ENCODE measurements at places on chromosomes 5 and 9. TPM values are rescaled to one million over a fixed set of nuclear protein-coding genes. Genes with fewer than 3 reads are reported as not detected.

GRCh38 chr9:136525207-136525606, 20.6 kb downstream of the NOTCH1 start:
- DNase-seq = no peak

The TMEM174 gene
- not detected for total RNA-seq

DNA sequence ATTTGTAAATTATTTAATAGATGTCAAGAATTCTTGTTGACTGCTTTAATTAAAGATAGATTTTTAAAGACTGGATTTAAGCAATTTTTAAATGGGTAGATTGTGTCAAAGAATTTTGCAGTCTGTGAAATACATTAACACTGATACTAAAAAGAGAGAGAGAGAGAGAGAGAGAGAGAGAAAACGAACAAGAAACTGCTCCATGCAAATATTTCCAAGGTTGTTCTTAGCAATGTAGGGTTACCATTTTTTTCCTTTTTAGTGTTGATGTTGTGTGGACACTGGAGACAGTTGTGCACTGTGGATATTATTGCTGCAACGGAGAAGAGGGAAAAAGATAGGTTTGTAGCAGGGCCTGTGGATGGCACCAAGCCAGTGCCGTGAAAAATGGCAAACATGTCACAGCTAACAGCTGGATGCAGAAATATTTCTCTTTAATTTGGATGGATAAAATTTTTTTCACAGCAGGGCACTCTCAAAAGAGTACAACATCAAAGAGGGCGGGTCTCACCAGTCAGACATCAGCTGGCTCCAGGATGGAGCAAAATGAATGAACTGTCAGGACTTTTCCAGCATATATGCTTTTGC, 58.2 kb downstream of the PRDM6 start:
- no peak for DNase-seq

DNA sequence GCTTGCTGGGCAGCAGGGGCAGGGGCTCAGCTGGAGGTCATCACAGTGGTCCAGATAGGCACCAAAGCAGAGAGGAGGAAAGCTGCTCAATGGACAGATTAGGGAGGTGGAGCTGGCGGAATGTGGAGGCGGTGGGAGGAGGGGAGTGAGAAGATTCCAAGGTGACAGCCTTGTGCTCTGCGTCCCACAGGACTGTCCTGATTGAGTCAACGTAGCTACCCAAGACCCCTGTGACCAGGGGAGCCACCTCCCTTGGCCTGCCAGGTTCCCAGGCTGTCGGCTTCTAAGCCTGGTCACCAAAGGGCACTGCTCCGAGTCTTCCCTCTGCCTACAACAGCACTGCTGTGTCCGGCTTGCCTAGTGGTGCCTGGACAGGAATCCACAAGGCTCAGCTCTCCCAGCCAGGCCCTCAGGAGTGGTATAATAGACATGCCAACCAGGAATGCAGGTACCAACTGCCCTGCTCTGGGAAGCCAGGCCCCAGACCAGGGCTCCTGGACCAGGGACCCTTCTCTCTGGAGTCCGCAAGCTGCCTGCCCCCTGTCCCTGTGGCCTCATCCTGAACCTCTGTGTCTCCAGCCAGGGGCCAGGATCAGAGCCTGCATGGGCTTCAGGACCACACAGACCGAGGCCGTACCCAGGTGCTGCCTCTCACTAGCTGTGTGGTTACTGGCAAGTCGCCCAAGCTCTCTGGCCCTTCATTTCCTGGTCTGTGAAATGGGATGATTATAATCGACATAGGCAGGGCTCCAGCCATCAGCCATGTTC, 67.9 kb downstream of the STK10 start:
- no peak for DNase-seq

The DOK3 gene
- total RNA-seq = 3.0 TPM

GRCh38 chr5:52139888-52140615, 647.7 kb upstream of the ITGA1 start:
- DNase-seq = no peak

DNA sequence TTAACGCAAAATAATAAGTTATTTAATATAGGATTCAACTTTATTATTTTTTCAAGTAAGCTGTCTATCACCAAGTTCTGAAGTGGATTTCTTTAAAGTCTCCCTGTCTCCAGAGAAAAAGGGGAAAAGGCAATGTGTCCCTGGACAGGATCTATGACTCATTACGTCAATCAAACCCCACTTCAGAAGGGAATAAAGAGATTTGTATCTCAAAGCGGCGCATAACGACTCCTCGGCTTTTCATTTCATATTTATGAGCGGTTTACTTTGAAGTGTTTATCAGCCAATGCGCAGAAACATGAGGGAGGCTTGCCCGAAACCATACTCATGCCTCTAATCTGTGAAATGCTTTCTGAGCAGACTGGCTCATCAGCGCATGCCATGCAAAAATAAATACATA, 938.6 kb upstream of the WWC1 start:
- DNase-seq = no peak

- no peak for DNase-seq
Observed at GRCh38 chr5:58759745-58760144, 176.9 kb downstream of the RAB3C start.

Data from occipital lobe (tissue), 3 donors.